ENCODE measurements at places on chromosomes 4 and X.

DNA sequence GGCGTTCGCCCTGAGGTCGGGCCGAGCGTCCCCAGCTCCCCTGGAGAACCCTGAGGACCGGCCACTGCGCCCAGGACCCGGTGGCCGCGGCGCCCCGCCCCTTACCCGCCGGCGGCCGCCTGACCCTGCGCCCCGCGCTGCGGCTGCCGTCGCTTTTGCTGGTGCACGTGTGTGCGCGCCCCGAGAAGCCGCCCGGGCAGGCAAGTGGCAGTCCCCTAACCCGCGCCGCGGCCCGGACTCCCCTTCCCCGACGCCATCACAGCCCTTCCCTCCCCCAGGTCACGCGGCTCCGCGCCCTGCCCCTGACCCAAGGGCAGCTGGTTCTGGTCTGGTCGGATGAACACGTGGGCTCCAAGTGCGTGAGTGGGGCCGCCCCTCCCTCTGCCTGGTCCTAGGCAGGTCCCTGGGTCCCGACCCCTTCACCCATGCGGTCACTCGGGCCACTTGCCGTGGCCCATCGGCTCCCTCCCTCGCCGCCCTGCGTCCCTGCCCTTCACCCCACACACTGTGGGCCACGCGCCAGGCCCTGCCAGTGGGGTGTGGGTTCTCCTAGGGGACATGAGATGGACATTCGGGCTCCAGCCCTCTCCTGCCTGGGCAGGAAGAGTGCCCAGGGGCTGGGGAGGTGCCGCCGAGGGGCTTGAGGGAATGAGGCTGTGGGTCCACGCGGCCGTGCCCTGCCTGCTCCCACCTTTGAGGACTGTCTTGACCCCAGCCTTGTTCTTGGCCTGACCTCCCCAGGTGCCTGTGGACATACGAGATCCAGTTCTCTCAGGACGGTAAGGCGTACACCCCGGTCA, 8.0 kb upstream of the FGFRL1 start:
- no peak for DNase-seq

DNA sequence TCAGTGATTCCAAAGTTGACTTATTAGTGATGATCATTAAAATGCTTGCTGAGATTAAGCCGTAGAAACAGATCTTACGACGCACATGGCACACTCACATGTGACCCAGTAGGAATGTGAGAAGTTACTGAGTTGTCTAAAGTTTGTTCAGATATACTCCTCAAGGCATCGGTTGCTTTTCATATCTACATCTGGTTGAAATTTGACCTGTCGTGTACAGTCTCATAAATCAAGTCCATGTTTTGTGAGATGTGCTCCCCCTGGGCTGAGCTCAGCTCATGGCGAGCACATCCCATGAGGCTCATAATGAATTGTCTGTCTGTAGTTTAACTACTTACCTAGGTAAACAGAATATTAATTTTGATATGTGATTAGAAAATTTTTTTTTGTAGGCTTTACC, 67.0 kb downstream of the TNIP2 start:
- no peak for DNase-seq

GRCh38 chr4:88619971-88620370, 27.7 kb downstream of the HERC3 start:
- no peak for DNase-seq

DNA sequence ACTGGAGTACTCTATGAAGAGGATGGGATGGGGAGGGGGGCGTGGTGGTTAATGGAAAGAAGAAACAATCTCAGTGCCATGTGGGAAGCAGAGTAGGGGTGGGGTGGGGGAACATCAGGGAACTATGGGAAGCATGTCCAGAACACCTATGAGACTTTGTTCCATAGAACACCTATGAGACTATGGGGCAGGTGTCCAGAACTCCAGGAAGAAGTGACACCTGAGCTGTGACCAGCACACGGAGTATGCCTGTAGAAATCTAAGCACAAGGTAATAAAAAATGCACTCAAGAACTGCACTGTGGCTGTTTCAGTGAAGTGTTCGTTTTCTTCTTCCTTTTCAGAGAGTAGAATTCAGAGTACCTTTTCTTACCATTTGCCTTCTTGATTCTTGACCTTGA, 704.8 kb upstream of the TENM3 start:
- DNase-seq: no peak

GRCh38 chr4:9870165-9870790, 88.8 kb downstream of the DRD5 start:
- DNase-seq: no peak

GRCh38 chrX:37367946-37368345, 18.8 kb downstream of the PRRG1 start:
- no peak for DNase-seq

- no peak for DNase-seq
These were observed 1.3 kb upstream of the MGAT4D start for GRCh38 chr4:140499391-140499790.

GRCh38 chrX:112670977-112671376, 8.8 kb downstream of the LHFPL1 start:
- no peak for DNase-seq

- no peak for DNase-seq
These were observed 682.0 kb downstream of the KCTD8 start for GRCh38 chr4:43766648-43767047.

- DNase-seq: no peak
These were observed 45.9 kb upstream of the ZNF827 start for GRCh38 chr4:145984563-145984962.

All from stimulated activated CD4-positive, alpha-beta T cell treated with anti-CD3 and anti-CD28 coated beads, Interleukin-1b, Interleukin-23, amount 100 ng/mL, for 1 hour (primary cell).